ENCODE measurements at places on chromosomes 11 and 22.

GRCh38 chr11:5504403-5504921, 5.3 kb downstream of the UBQLN3 start:
- no peak for DNase-seq

- no peak for DNase-seq
Measured at GRCh38 chr11:67286621-67287333, 2.3 kb upstream of the ANKRD13D start.

DNA sequence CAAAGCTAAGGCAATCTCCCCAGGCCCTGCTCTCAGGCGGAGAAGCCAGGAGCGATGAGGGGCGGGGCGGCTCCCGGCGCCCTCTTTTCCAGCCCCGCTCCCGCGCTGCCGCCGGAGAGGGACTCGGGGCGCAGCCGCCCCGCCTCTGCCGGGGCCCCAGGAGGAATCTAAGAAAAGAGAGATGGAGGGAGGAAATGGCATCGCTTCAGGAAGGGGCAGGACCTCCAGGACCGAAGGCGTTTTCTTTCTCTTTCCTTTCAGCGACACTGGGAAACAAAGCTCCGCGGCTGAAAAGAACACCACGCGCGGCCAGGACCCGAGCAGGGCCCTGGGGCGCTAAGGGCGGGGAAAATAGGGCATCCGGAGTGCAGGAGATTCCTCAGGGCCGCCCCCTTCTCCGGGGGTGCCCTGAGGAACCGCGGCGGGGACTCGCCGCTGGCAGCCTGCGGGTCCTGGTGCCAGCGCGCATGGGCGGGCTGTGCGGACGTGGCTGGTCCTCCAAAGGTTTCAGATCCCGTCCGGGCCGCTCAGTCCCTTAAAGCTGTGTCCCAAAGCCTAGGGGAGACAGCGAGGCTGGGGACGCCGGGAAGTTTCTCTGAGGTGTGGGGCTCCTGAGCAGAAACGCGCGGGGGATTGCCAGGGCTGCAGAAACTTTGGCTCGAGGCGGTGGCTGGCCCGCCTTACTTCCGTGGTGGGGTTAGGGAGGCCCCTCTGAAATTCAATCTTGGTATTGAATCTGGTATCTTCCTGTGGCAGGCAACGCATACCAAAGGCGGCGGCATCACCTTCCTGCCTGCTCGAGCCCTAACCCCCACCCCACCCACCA, 2.8 kb upstream of the BSX start:
- DNase-seq, result no peak

GRCh38 chr11:62399878-62400266, 19.0 kb upstream of the SCGB1A1 start:
- no peak for DNase-seq
